ENCODE measurements at places on chromosomes 2 and 18.

GRCh38 chr2:192148241-192148619, 46.5 kb downstream of the TMEFF2 start:
- no peak for DNase-seq

DNA sequence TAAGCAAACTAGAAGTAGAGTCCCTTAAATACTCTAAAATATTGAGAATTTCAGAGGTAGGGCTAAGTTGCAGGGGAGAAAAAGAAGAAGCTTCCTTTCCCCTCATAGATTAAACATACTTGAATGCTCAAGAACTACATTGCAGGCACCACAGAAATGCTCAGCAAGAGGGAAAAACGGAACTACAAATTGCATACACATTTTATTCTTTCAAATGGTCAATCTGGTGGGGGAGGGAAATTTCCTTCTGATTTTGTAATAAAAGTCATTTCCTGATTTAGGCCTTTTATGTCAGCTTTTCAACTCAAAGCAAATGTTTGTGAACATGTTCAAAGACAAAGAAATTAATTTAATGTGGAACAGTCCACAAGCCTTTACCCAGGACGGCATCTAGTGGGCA, 33.0 kb downstream of the FARSB start:
- DNase-seq: no peak

DNA sequence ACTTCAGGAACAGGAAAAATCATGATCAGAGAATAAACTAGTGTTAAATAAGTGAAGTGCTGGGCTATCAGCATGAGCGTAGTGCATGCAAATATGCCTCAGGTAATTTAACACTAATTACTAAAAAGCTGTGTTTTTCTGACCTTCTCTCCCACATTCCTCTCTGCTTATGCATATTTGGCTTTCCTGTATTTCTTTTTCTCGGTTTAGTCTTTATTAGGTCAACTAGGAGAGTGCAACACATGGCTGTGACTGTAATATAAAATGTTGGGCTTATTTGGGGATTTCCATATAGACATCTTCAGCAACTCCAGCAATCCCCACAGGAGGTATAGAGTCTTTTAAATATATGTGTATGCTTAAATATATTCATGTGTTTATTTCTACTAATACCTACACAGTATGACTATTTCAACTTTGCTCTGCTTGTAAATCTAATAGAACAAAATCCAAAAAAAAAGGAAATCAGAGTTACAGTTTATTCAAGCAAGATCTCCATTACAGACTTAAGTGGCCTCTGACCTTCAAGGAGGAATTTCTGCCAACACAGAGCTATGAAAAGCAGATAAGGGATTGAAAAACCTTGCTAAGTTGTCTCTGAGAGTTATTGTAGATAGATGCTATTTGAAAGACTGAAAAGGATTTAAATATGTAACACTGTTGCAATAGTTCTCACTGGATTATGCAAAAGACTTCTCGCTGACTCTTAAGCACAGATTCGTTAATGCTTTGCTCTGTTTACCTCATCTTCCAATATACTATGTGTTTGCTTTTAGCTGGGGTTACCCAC, 359.5 kb upstream of the RGPD4 start:
- DNase-seq: no peak

- no peak for DNase-seq
Measured at GRCh38 chr2:216739035-216739434, 43.7 kb upstream of the IGFBP5 start.

DNA sequence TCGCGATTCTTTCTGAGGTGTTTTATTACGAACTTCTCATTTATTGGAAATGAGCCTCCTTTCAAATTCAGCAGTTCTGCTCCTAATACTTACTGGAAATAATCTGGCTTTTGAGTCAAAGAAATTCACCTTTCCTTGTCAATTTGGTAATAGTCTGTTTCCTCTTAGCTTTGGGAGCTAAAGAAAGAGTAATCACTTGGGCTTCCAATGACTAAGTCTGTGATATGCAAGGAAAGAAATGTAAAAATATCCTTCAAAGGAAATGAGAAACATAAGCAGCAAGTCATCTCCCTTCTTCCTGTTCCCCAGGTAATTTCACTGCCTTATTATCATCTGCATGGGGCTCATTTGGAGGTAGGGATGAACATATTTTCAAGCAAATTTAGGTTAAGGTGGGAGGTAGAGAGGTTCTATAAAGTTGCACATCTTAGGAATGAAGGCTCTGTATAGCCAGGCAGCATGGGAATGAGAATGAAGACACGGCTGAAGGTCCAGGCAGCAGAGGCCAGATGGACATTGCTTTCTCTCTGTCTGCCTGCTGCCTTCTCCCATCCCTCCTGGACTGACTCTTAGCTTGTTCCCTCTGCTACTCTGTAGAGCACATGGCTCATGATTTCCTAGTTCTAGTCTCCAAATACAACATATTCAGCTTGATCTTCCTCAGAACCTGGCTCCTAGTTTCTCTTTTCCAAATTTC, 1.0 kb downstream of the SPP2 start:
- DNase-seq: no peak

- DNase-seq: no peak
Measured at GRCh38 chr18:61764381-61764780, 128.4 kb downstream of the RNF152 start.

Data from CD4-positive, alpha-beta T cell treated with Interleukin-4 for 1 hour (primary cell).